Renal cortical epithelial cell (primary cell): ENCODE measurements at places on chromosomes 7 and 10. TPM values are rescaled to one million over a fixed set of nuclear protein-coding genes. Genes with fewer than 3 reads are reported as not detected.

DNA sequence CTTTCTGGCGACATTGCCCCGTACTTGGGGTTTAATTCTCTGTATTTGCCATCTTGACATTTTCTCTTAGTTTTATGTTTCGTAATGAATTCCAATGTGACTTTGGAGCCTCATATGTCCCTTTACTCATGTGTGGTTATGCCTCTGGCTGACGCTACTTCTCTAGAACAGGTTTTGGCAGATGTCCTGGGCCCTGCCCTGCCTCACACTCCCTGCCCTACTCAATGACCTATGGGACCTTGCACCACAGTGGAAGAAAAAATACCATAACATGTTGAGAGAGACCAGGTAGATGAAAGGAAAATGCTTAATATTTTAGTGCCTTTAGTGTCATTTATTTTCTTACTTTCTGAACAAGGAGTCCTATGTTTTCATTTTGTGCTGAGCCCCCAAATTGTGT lies 400.5 kb downstream of the TFEC start:
- DNase-seq = no peak

GRCh38 chr7:130337410-130337971 lies 7.1 kb upstream of the CPA5 start:
- DNase-seq = no peak

DNA sequence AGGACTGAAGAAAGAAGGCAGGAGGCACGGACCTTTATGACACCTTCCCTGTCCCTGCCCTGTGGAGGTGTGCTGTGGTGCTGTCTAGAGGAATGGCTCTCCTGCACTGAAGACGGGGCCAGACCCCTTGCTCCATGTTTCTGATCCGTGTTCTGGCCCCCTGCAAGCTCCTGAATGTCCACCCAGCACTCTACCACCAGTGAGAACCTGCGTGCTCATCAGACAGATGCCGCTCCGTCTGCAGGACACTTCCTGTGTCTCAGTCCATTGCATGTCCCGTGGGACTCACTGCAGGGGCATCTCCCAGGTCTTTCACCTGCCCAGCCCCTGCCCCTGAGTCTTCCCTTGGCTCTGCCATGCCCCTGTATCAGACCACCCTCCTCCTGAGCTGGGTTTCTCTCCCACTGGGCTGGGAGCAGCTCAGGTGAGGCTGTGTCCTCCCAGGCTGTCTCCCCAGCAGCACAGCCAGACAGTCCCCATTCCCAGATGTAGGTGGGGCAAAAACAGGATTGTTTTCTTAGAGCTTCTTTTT lies 278.3 kb upstream of the ZNF32 start:
- no peak for DNase-seq

GRCh38 chr10:130481936-130482335 lies 345.7 kb downstream of the GLRX3 start:
- no peak for DNase-seq

CPEB3 gene
- total RNA-seq = 0.69 and 1.8 TPM in 2 replicates

DNA sequence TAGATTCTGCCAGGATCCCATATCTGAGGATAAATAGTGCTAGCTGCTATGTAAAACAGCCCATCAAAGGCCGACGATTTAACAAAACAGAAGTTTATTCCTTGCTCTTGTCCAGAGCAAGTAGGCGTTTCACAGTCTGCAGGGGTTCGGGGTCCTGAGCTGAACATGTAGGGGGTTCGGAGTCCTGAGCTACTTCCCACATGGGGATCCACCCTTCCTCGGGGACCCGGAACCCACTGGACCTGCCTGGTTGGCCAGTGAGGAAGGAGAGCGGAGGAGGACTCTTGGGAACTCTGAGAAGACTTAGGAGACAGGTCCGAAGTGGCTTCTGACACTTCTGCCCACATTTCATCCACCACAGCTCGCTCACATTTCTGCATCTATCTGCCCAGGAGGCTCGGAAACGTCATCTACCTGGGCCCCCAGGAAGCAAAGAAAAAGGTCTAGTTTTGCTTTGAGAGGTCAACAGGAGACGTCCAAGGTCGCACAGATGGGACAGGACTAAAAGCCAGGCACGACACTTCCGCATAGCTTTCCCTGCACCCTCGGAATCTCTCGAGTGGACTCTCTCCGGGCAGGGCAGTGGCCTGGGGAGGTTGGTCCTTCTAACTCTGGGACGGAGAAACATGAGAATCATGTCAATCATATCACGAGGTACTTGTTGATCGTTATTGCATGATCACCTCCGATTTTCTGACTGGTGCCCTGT lies 86.4 kb downstream of the MICALL2 start:
- no peak for DNase-seq

DNA sequence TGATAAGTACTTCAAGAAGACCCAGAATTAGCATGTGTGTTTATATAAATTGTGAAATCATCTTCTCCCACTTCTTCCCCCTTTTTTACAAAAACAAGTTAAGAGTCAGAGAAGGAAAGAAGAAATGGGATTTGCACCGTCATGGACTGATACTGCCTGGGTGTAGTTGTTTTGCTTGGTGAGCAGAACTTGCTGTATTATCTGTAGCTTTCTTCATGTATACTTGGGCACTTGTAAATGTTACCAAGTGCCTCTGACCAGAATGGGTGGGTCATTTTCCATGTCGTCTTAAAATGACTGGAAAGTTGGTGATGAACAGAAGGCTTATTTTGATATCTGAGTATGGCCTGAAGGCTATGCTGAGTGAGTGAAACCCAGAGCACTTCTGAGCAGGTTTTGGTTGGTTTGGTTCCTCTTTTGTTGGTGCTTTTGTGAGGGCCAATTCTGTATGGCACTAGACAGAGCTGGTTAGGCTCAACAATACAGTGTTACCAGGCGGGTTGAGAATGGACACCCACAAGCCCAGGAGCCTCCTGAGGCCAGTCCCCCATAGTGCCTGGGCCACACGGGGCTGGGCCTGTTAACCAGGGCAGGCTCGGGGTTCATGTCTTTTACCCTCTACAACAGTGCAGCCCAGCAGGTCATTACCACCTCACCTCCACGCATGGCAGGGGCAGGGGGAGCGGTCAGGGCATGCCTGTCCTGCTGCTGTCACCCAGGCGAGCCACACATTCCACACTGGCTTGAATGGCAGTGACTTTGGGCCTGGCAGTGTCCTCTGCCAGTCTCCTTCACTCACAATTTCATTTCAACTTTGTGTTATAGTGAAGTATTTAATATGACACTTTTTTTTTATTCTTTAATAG lies 115.1 kb downstream of the CCNY start:
- DNase-seq = no peak

CALHM1 gene
- not detected in 2 replicates for total RNA-seq

- no peak for DNase-seq
Measured at GRCh38 chr7:20316706-20317105, 14.0 kb upstream of the ITGB8 start.

DNA sequence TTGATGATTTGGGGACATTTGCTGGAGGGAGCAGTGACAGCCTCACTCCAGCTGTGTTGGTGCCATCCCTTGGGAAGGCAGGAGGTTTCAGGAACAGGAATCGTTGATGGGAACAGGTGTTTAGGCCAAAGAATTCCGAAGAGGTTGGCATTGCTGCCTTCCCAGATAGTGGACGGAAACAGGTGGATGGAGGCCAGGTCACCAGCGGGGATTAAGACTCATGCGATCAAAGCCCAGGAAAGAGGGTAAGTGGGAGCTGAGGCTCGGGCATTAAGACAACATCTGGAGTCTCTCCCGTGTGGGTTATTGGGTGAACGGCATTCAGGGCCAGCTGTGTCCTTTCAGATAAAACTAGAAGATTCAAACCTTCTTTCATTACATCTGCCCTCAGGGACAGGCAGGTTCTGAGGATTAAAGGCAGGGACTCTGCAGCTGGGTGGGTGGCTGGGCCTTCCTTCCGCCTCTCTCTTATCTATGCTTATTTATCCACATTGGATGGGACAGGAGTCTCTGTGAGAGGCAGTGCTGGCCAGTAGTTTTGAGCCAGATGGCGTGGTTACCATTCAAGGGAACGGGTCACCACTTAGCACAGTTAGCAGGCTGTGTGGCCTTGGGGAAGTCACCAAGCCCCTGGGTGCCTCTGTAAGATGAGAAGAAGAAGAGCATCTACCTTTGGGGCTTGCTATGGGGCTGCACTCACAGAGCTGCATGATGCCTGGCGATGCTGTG lies 67.6 kb downstream of the INSIG1 start:
- DNase-seq = no peak
